Spinal cord (tissue), 10 donors: ENCODE measurements at places on chromosomes 6 and 20.
A peak's percentile ranks its signal among the peaks of the same experiment; 100 is the strongest.

DNA sequence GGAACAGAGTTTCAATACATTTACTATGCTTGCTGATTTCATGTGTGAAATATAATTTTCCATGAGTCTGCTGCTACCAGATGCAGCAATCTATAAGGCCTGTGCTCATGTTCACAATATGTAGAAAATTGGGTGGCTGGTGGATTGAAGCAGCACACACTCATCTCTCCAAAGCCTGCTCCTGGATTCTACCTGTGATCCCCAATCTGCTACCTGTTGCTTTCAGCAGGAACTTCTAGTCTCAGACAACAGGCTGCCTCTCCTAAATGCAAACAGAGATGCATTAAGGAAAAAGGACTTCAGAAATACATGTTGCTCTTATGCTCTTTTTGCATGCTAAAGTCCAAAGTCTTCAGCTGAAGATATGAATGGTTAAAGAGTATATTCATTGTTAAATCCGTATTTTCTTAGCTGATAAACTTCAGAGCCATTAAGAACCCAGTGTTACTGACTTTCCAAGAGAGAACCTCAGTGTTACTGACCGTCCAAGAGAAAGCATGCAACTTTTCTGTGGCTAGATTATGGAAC, 30.9 kb upstream of the MCM9 start:
- H3K36me3 ChIP-seq = no peaks in the 10 kb centered on the region
- no peaks in the 10 kb centered on the region for H3K4me1 ChIP-seq
- no peaks in the 10 kb centered on the region for H3K27me3 ChIP-seq

DNA sequence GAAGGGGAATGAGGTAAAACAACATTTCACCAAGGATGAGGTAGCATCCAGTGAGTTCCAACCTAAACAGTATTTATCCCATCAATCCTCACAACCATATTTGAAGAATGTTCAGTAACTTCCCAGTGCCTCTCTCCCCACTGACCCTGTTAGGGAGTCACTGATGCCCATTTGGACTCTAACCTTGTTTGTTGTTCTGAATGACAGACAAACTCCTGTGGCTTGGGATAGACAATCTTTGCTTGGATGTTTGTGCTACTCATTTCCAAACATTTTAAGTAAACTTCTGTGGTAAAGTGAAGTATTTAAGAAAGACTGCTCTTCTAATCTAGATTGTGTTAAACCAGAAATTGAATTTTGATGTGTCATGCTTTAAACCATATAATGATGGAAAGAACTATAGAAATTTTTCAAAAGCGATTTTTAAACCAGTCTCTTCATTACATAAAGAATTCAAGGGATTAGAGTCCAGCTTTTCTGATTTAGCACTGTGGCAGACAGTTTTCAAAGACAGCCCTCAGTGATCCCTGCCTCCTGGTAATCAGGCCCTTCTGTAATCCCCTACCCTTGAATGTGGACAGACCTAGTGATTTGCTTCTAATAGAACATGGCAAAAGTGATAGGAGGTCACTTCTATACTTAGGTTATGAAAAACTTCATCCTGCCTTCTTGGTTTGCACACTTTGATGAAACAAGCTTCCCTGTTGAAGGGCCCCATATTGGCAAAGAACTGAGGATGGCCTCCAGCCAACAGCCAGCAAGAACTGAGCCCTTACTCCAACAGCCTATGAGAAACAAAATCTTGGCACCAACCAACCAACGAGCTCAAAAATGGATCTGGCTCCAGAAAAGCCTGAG, 191.6 kb downstream of the DST start:
- H3K4me1 ChIP-seq = no peaks in the 10 kb centered on the region
- no peak overlapping the region for H3K27ac ChIP-seq
- H3K4me3 ChIP-seq = no peak overlapping the region
- peak; percentile 74 for DNase-seq
- H3K36me3 ChIP-seq = no peaks in the 10 kb centered on the region
- no peaks in the 10 kb centered on the region for H3K27me3 ChIP-seq

DNA sequence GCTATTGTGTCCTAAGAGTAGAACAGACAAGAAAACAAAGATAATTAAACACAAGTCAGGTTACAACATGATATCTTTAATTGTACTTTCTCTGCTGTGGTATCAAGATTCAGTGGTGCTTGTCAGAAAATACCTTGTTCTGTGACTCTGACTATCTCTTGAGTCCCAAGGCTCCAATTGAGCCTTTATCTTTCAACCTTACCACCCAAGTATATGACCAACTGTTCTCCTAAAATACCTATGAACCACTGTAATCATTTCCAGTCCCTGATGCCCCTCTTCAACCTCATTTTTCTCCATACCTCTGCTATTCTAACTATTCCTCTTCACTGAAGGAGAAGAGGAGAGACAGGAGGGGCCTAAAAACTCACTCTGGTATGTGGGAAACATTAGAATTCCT, 66.9 kb upstream of the TPD52L1 start:
- H3K36me3 ChIP-seq = no peaks in the 10 kb centered on the region
- H3K4me3 ChIP-seq = no peak overlapping the region

GRCh38 chr6:18025596-18025995, 38.2 kb upstream of the KIF13A start:
- H3K27me3 ChIP-seq = no peaks in the 10 kb centered on the region
- no peak for DNase-seq
- no peaks in the 10 kb centered on the region for H3K36me3 ChIP-seq
- no peak overlapping the region for H3K27ac ChIP-seq
- no peak overlapping the region for H3K4me3 ChIP-seq
- H3K4me1 ChIP-seq = peaks cover 7% of the 10 kb centered on the region

GRCh38 chr6:40685862-40686261, 98.7 kb upstream of the LRFN2 start:
- no peak overlapping the region for H3K4me3 ChIP-seq
- H3K36me3 ChIP-seq = no peaks in the 10 kb centered on the region
- H3K4me1 ChIP-seq = no peaks in the 10 kb centered on the region
- no peak overlapping the region for H3K27ac ChIP-seq
- no peaks in the 10 kb centered on the region for H3K27me3 ChIP-seq
- DNase-seq = no peak

- DNase-seq = no peak
- no peaks in the 10 kb centered on the region for H3K36me3 ChIP-seq
- H3K27me3 ChIP-seq = no peaks in the 10 kb centered on the region
- H3K4me3 ChIP-seq = peak overlapping the region; percentile 88
Measured at GRCh38 chr6:28137505-28137981, 4.1 kb upstream of the ZKSCAN8 start.

GRCh38 chr6:104214901-104215300, 644.8 kb downstream of the HACE1 start:
- no peaks in the 10 kb centered on the region for H3K36me3 ChIP-seq
- H3K27me3 ChIP-seq = no peaks in the 10 kb centered on the region
- no peak for DNase-seq
- H3K27ac ChIP-seq = no peak overlapping the region
- no peaks in the 10 kb centered on the region for H3K4me1 ChIP-seq

DNA sequence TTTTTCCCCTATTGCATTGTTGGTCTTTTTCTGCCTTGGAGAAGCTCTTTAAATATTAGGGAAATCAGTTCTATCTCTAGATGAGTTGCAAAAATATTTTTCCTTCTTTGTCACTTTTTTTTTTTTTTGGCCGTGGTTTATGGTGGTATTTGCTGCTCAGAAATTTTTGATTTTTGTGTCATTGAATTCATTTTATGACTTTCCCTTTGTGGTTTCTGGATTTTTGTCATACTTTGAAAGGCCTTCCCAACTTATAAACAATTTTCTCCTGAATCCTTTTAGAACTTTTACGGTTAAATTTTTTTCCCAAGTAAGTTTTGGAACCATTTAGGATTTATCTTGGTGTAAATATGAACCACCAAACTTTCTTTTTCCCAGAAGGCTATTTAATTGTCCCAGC, 145.6 kb downstream of the GJA10 start:
- no peak for DNase-seq
- no peaks in the 10 kb centered on the region for H3K27me3 ChIP-seq
- no peak overlapping the region for H3K27ac ChIP-seq

DNA sequence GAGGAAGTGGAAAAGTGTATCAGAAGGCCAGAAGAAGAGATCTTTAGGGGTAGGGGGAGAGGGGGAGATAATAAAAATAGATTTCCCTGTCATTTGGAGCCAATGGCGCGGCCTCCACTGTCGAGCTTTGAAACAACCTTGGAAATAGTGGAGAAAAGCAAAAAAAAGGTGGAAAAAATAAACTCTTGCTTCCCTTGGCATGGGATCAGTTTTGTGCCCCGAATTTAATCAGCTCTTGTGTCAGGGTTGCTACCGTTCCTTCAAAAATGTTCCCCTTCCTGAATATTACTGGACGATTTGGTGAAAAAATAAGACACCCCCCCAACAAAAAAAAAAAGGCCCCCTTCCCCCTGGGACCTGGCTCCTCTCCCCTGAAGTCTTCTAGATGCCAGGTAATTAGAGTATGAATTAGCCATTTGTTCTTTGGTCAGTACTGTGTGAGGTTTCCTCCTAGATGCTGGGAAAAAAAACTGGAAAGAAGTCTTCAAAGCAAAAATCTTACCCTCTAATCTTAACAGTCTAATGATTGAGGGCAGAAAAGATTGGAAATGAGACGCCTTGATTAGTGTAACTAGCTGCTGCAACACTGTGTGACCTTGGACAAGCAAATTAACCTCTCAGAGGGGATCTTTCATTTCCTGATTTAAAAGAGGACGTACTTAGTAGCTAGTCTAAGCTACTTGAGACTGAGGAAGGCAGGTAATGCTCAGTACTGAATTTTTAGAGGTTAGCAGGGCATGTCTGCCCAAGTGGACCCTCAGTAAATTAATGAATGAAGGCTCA, 872 bp upstream of the RBM39 start:
- DNase-seq = peak; percentile 59
- peak overlapping the region; percentile 97 for H3K27ac ChIP-seq
- no peaks in the 10 kb centered on the region for H3K27me3 ChIP-seq
- peaks cover 3% of the 10 kb centered on the region for H3K4me1 ChIP-seq
- H3K4me3 ChIP-seq = peak overlapping the region; percentile 100

DNA sequence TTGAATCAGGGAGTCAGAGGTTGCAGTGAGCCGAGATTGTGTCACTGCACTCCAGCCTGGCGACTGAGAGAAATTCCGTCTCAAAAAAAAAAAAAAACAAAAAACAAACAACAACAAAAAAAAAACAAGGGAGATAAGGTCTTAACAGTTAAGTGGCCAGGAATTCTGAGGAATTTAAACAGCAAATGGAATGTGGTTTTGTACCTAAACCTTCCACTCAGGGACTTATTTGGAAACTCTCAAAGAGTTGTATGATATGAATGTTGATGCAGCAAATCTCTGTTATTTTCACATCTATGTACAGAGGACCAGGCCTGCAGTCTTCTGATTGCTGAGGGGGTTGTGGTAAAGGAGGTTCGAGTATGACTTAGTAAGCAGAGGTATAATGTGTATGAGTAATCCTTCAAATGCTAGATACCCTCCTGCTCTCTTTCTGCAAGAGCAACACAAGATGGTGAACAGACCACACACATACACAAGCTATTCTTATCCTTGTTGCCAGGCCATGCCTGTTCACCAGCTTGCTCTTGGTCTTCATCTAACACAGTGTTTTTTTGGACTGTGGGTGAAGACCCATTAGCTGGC, 174.9 kb upstream of the SCGN start:
- H3K27ac ChIP-seq = no peak overlapping the region
- no peaks in the 10 kb centered on the region for H3K4me1 ChIP-seq
- no peak for DNase-seq
- H3K27me3 ChIP-seq = no peaks in the 10 kb centered on the region
- no peaks in the 10 kb centered on the region for H3K36me3 ChIP-seq

DNA sequence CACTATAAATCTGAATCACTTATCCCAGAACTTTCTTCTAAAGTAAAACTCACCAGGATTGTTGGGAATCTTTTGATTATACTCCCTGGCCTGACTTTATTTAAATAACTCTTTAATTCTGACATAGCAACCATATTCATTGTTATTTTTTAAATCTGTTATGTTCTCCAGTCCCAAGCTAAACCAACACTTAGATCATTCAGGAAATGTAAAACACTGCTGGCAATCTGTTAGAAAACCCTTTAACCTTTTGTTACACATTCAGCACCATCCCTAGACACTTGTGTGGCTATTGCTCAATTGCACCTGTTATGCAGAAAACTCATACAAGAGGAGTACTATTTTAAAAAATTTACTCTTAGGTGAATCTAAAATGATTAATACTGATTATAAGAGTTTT, 101.8 kb upstream of the NHSL1 start:
- no peak overlapping the region for H3K27ac ChIP-seq
- no peak for DNase-seq
- peaks cover 3% of the 10 kb centered on the region for H3K36me3 ChIP-seq
- H3K4me3 ChIP-seq = no peak overlapping the region
